ENCODE measurements at places on chromosomes 5 and 9. TPM values are rescaled to one million over a fixed set of nuclear protein-coding genes. Genes with fewer than 3 reads are reported as not detected.

The HAVCR2 gene
- 7.0 TPM for total RNA-seq

GRCh38 chr9:110371411-110372007 lies 33.8 kb upstream of the TXNDC8 start:
- no peak for DNase-seq

DNA sequence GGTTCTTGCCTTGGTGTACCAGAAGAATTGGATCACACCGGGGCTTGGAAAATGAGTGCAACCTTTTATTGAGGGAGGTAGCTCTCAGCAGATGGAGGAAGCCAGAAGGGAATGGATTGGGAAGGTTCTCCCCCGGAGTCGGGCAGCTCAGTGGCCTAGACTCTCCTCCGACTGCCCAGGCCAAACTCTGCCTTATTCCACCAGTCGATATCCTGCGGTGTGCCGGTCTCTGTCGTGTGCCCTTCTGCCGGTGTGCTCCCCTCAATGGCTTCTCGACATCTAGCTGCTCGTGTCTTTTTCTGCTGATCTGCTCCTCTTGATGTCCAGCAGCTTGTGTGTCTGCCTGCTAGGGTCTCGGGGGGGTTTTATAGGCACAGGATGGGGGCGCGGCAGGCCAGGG lies 87.4 kb upstream of the CCL21 start:
- no peak for DNase-seq

DNA sequence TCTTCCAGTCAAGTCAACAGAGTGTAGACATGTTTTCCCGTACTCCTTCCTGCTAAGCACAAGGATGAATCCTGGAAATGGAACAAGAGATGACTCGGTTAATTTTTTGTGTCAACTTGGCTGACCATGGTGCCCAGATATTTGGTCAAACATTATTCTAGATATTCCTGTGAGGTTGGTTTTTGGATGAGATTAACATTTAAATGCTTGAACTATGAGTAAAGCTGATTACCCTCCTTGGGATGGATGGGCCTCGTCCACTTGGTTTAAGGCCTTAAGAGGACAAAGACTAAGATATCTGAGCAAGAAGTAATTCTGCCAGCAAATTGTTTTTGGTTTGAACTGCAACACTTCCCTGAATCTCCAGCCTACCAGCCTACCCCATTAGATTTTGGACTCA lies 338.1 kb upstream of the MSX2 start:
- no peak for DNase-seq

GRCh38 chr9:131732061-131732526 lies 7.8 kb downstream of the RAPGEF1 start:
- no peak for DNase-seq

DNA sequence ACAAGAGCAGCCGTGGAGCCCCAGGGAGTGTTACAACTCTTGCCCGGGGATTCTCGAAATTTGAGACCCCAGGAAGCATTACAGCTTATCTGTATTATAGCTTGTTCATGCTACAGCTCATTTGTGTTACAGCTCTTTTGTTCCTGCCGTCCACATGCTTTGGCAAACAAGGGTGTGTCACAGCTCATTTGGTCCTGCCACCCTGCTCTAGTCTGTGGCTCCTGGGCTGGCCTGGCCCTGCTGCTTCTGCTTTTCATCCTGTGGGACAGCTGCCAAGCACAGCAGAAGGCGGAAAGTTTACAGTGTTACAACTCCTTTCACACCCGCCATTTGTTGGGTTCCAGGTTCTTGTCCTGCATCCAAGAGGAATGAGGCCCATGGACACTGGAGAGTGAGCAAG lies 685.0 kb downstream of the SLCO4C1 start:
- DNase-seq: no peak

DNA sequence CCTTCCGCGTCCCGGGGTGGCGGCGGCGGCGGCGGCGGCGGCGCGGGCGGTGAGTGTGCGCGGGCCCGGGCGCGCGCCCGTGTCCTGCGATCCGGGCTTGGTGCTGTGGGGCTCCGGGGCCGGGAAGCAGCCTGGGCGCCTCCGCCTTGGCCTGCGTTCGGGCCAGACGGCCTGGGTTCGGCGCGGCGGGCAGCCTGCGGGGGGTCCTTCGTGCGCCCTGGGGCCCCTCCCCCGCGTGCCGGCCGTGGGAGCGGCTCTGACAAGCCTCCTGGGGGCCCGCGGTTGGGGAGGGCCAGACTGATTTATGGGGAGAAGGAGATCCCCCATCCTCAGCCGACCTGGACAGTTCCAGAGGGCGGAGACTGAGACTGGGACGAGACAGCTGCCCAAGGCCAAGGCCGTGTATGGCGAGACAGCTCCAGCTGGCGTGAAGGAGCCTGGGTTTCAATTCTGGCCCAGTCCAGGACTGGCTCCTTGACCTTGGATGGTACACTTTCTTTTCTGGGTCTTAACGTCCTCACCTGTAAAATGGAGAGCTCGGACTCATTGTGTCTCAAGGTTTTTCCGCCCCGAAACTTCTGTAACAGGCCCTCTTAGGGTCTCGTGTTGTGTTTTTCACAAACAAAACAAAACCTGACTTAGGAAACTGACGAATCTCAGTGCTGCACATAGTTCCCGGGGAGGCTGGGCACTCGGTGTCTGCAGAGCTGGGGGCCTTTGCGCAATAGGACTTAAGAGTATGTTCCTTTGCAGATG lies 603 bp downstream of the TMEM268 start:
- DNase-seq: peak; percentile 39

DNA sequence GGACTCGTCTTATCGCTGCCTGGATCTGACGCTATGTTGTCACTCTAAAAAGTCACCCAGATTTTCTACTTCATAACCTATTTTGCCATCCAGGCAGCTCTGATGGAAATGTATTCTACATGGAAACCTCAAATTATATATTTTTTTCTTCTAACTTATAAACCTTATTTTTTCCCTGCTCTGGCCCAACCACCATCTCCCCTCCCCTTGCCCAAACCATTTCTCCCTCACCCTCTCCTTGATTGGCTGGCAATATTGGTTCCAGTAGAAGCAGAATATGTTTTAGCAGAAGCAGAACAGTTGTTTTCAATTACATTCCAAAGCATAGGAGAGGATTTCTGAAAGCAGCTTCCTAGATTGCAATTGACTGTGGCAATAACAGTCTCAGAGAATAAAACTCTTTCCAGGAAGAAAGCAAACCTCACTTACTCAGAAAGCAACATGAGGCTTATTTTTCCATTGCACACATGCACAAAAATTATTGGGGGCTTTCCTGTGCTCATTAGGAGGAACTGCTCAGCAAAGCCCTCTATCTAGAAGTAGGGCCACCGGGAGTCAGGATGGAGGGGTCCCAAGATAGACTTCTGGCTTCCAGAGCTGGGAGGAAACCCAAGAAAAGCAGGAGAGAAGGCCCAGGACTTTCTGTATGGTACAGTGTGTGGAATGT lies 191.8 kb downstream of the ESM1 start:
- no peak for DNase-seq

DNA sequence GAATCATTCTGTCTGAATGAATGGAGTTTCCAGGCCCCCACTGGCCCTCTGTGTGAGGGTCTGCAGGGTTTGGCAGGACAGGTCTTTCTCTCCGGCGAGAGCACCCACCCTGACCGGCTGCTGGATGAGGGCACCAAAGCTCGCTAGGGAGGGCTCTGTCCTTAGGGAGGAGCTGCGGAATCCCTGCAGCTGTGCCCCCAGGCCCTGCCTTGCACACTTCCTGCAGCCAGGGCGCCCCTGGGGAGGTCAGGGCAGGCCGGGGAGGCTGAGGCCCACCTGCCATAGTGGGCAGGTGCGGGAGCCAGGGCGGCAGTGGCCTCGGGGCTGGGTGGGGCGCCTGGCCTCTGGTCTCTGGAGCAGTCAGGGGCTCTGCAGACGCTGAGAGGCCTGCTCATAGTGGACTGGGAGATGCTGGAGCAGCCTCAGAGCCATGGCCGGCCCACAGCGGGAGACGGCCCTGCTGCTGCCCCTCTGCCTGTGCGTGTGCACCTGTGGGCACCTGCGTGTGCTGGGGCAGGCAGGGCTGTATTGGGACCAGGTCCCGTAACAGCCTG lies 36.1 kb downstream of the EXOC3 start:
- no peak for DNase-seq

Measured in occipital lobe (tissue), 3 donors.